ENCODE measurements at places on chromosomes 16 and 17.

DNA sequence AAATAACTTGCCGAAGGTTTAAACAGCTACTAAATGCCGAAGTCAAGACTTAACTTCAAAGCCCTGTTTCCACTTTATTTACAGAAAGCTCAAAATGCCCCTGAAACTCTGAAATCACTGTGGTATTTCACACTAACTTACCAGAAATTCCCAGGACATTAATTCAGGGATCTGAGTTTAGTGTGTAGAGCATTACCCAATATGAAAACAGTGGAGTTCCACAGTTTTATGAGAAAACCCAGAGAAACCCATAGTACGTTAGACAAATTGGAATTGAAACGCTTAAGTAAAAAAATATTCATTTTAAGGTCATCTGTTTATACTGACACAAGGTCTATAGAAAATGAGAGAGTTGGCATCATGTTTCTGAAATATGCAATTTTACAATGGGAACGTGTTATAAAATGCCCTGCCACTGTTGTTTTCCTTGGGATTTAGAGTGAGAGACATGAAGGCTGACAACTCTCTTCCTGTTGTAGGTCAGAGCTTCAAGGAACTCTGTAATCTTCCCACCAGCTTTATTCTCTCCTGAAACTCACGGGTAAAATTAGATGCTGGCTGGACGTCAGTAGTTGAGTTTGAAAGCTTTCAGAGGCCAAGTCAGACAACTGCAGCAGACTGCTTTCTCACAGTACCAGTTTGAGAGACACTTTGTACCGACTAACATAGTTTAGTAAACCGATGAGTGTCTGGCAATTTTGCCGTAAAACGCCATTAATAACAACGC is 139.4 kb upstream of the TBX2 start:
- no peak for DNase-seq

DNA sequence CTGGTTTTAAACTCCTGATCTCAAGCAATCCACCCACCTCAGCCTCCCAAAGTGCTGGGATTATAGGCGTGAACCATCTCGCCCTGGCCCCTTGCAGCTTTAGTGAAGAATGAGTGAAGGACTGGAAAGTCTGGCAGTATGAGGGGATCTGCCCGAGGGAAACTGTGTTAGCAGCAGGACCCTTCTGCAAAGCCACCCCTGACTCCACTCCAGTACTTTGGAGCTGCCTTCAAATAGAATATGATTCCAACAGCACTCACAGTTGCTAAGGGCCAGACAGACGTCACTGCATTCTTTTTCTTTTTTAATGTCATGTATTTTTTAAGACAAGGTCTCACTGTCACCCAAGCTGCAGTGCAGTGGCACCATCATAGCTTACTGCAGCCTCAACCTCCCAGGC is 52.3 kb downstream of the KPNA2 start:
- DNase-seq: no peak

- DNase-seq: peak; percentile 69
Measured at GRCh38 chr17:47695429-47696376, 1.7 kb downstream of the TBKBP1 start.

GRCh38 chr16:87918866-87919680 is 17.3 kb downstream of the CA5A start:
- DNase-seq: no peak

GRCh38 chr17:73783945-73784603 is 139.8 kb upstream of the SDK2 start:
- DNase-seq: no peak

DNA sequence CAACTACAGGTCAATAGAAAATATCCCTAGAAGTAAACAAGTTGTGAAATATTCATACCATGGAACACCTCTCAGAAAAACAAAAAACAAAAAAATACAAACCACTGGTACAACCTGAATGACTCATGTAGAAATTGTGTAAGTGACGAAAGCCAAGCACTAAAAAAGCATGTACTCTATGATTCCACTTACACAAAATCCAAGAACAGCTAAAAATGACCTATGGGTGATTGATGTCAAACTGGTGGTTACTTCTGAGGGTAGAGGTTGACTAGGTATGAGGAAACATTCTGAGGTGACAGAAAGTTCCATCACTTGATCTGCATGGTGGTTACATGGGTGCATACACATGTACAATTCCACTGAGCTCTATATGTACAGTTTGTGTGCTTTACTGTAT is 31.1 kb downstream of the DHRS7C start:
- DNase-seq: no peak

- no peak for DNase-seq
Measured at GRCh38 chr17:46115699-46116098, 77.5 kb downstream of the KANSL1 start.

GRCh38 chr16:71357681-71358080 is 842 bp upstream of the CALB2 start:
- DNase-seq: no peak

- DNase-seq: no peak
Measured at GRCh38 chr16:59591480-59591879, 857.4 kb upstream of the GOT2 start.

- DNase-seq: no peak
Measured at GRCh38 chr16:79348521-79349306, 251.8 kb downstream of the MAF start.

DNA sequence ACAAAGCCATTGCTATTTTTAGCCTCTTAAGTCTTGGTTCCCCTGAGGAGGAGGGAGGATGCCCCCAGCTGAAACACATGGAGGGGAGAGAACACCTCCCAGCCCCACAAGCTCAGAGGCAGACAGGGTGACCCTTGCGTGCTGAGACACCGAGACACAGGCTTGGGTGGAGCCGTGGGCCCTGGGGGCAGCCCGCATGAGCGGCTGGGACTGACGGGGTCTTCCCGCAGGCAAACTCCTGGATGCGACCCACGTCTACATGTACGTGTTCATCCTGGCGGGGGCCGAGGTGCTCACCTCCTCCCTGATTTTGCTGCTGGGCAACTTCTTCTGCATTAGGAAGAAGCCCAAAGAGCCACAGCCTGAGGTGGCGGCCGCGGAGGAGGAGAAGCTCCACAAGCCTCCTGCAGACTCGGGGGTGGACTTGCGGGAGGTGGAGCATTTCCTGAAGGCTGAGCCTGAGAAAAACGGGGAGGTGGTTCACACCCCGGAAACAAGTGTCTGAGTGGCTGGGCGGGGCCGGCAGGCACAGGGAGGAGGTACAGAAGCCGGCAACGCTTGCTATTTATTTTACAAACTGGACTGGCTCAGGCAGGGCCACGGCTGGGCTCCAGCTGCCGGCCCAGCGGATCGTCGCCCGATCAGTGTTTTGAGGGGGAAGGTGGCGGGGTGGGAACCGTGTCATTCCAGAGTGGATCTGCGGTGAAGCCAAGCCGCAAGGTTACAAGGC is 9.8 kb downstream of the SLC16A3 start:
- no peak for DNase-seq

DNA sequence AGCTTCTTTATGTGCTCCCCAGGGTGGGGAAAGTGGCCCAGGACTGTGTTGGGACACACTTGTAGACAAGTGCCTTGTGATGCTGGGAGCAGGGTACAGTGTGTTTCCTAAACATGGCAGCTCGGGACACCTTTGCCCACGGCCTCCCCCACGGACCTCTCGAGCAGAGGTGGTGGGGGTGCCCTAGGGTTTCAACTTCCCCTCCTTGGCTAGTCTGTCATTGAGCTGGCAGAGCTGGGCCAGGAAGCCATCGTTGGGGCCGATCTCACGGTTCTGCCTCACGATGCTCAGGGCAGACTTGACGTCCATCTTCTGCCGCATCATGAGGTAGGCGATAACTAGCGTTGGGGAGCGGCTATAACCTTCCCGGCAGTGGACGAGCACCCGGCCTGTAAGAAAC is 9.4 kb downstream of the DUSP3 start:
- no peak for DNase-seq

DNA sequence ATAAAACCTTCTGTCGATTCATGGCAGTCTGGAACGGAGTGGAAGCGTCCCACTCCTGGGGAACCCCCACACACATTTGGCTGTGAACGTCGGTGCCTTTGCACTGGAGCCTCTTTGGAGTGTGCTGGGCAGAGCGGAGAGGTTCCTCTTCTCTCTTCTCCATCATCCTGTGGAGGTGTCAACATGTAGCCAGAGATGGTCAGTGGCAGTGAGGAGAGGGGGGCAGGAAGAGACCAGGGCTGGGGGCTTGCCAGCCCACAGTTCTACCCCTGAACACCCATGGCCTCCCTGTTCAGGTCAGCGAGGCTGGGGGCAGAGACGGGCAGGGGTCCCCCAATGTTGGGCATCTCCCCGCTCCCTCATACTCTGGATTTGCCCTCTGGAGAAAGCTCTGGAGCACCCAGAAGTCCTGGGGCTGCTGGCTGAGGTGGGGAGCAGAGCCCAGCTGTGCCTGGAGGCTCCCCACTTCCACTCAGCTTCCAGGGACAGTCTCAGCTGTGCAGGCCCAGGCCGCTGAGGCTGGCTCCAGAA is 223.7 kb downstream of the SEC14L1 start:
- no peak for DNase-seq

DNA sequence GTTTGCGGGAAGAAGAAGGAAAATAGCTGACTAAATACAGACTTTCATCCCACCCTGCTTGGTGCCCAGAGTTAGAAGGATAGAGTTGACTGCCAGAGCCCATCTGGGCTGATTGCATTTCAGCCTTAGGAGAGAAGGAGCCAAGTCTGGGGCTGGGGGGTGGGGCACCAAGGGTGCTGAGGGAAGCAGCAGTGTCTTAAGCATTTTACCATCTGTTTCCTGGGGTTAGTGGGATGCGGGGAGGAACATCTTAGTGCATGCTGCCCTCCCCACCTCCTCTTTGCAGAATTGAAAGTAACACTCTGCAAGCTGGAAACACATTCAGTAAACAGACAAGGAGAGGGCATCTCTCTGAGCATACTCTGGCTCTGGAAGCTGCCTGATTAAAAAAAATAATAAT is 1.5 kb upstream of the ARL5C start:
- peak; percentile 36 for DNase-seq

DNA sequence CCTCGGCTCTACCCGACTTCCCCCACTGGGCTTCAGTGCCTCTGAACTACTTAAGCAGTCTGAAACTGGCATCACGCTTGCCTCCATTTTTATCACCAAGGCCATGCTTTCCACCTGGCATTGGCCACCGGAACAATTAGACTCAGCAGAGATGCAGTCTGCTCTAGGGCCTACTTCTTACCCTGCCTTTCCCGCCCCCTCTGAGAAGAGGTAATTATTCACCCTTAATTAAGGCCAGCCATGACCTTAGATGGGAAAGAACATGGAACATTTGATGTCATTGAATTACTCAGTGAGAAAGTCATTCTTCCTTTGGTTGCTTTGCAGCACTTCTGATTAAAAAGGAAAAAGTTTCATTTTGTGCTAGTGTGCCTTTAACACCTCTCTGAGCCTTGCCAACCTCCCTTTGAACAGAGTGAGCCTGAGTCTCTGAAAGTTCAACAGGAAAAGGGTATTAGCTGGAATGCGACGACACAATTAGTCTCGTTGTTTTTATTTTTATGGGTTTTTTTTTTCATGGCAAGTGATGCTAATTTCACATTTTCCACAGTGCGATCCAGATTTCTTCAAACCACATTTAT is 60.9 kb upstream of the TNRC6A start:
- DNase-seq: no peak

DNA sequence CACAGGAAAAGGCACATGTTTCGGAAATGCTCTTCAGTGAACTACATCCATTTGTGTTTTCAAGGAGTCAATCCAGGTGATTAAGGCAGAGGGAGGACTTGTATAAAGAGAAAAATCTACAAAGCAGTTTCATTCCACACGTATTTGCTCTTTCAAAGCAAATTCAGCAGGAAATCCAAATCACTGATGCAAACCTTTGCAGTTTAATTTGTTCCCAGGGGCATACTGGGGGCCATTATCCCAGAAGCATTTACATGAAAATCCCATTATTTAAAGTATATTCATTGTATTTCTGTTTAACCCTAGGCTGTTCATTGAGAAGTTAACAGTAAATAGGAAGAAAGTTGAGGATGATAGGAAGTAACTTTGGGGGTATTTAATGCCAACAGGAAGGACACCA is 147.9 kb downstream of the PMP22 start:
- DNase-seq: no peak

DNA sequence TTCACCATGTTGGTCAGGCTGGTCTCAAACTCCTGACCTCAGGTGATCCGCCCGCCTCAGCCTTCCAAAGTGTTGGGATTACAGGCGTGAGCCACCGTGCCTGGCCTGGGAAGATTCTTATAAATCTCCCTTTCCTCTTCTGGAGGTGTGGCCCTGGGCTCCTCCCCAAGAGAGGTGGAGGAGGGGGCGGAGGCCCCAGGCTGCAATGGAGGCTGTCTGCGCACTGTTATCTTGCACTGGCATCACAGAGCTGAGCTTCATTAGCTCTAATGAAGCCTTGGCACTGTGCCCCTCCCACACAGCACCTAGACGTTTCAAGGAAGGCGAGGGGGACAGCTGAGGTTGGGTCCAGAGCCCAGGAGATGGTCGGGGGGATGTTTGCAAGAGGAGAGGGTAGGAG is 7.5 kb downstream of the ARHGAP23 start:
- no peak for DNase-seq

- DNase-seq: no peak
Measured at GRCh38 chr17:38604479-38605403, 1.0 kb downstream of the SRCIN1 start.

- DNase-seq: peak; percentile 51
Measured at GRCh38 chr17:68771867-68772515, 170.8 kb upstream of the FAM20A start.

DNA sequence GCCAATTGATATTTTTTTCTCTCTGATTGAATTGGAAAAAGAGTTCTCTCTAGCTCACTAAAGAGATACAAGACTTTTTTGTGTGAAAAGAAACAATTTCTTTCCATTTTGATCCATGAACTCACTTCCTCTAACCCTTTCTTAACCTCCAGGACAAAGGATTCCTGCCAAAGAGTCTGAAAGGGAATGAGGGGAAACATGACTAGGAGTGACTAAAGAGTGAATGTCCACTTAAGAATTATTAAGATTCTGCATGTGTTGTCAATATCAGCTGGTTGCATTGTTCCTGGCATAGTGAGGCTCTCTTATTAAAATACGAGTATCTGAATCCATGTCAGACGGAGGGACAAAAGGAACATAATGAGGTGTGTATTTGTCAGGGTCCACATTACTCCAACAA is 344.7 kb downstream of the GRIN2A start:
- DNase-seq: no peak
